ENCODE measurements at places on chromosomes 7 and 10. TPM values are rescaled to one million over a fixed set of nuclear protein-coding genes. Genes with fewer than 3 reads are reported as not detected.

The TAS2R4 gene
- polyA plus RNA-seq: not detected

The CALCR gene
- not detected for polyA plus RNA-seq

The TFPI2 gene
- 1.4 TPM for polyA plus RNA-seq

The LRRC27 gene
- polyA plus RNA-seq: 2.8 TPM

The GPR37 gene
- 5.9 TPM for polyA plus RNA-seq

The STYXL1 gene
- polyA plus RNA-seq: 27.5 TPM

The OPN4 gene
- polyA plus RNA-seq: not detected

- DNase-seq: no peak
Measured at GRCh38 chr7:158299607-158300006, 288.0 kb downstream of the PTPRN2 start.

DNA sequence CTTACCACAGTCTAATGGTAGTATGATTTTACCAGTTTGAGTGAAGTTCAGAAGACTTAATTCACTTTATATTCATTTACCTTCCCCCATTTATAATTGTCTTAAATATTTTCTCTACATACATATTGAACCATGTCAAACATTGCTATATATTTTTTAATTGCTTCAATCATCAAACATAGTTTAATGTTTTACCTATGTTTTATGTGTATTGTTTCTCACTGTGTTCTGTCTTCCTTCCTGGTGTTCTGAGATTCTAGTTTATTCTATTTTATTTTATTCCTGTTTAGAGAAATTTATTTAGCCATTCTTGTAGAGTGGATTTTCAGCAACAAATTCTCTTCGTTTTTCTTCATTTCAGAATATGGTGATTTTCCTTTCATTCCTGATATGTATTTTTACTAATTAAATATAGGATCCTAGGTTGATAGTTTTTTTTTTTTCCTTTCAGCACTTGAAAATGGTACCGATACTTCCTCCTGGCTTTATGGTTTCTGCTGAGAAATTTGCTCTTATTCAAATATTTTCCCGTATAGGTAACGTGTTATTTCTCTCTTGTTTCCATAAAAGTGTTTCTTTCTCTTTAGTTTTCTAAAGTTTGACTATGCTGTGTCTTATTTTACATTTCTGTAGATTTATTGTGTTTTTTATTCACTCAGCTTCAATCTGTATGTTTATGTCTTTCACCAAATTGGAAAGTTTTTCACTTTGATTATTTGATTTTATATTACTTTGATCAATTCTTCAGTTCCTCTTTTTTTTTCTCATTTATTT, 201.8 kb upstream of the AGR3 start:
- no peak for DNase-seq

DNA sequence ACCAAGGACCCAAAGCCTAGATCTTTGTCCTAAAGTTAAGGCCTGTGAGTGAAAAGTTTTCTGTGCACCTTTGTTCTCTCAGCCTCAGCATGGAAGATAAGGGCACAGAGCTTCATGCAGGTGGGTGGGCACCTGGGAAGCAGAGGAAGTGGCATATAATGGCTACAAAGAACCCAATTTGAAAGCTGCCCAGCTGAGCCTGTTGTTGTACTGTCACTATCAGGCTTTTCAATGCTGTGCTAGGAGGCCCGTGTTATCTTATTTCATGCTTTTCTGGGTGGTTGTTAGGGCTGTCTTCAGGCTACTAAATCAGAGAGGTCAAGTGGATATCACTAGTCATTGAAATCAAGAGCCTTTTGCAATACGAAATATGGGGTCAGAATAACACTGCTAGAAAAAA, 443.8 kb downstream of the SORCS1 start:
- no peak for DNase-seq

- no peak for DNase-seq
Measured at GRCh38 chr10:77978360-77978759, 51.0 kb downstream of the POLR3A start.

DNA sequence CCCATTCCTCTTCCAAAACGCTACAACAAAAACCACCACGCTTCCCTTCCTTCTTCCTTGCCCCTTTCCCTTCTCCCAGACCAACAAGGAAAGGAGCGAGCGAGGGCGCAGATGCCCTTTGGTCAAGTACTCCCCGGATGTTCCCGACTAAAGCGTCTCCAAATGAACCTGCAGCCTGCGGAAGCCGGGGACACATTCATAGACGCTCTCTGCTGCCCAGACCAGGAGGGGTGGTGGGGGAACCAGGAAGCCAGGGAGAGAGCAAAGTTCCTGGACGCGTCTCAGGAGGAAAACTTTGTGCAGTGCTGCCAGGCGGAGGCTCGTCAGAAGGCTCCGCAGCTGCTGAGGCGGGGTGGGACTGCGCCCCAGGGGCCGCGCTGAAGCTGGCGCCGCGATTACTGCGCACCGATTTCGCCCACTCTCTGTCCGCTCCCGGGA, 754 bp downstream of the SEMA3D start:
- no peak for DNase-seq

DNA sequence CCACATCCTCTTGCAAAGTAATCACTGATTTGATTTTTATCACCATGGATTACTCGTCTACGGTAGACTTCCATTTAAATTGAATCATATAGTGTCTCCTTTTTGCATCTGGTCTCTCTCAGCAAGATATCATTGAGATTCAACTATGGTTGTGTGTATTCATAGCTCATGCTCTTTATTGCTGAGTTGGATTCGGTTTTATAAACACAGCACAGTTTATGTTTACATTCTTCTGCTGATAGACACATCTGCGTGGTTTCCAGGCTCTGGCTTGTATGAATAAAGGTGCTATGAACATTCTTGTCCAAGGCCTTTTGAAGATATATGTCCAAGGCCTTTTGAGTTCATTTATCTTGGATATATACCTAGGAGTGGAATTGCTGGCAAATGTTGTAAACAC, 356.5 kb upstream of the CELF2 start:
- DNase-seq: no peak

- no peak for DNase-seq
Measured at GRCh38 chr7:159112136-159113011, 32.3 kb downstream of the VIPR2 start.

GRCh38 chr7:66163186-66163610, 41.9 kb upstream of the TPST1 start:
- no peak for DNase-seq

DNA sequence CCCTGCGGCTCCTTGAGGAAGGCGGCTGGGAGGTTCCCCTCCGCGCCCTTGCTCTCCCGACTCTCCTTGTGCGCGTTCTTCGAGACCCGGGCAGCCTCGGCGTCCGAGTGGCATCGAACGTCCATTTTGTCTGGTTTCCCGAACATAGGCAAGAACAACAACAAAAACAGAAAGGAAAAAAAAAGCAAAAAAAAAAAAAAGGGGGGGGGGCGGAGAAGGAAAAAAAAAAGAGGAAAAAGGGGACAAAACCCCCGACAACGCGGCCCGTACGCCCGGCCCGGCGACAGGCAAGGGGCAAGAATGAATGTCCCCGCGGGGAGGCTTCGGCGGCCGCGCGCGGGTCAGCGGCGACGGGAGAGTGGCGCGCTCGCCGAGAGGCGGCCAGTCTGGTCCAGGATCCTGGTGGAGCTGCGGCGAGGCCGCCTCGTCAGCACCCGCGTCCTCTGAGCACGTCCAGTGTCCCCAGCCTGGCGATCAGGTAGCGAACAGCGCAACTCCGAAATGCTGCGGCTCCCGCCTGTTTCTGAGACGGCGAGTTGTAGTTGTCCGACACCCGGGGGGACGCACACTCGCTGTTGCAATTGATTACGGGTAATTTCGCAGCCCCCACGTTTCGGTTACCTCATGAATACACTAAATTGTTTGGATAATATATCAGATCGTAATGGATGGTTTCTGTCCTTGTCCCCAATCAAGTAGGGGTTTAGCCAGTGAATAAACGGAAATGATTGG, at the start of gene VAX1:
Gene VAX1 (minus strand): TSS at position 360 of the 732 bp plus-strand sequence. CDS start 214 bp downstream, at position 146.
- no peak for DNase-seq

DNA sequence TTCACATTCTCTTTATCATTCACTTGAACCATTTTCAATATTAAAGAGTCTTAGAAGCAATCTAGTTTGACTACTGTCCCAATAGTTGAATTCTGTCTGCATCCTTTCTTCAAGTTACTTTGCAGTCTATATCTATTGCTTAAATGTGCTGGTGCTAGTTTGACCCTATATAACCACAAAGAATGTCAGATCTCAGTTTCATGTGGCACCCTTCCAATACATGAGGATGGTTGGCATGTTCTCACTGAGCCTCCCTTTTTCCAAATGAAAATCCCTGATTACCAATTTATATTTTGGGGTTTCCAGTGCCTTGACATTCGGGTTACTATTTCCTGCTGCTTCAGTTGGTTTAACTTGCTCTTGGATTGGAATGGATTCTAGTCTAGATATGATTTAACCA, 292.7 kb downstream of the EXOC4 start:
- DNase-seq: no peak

DNA sequence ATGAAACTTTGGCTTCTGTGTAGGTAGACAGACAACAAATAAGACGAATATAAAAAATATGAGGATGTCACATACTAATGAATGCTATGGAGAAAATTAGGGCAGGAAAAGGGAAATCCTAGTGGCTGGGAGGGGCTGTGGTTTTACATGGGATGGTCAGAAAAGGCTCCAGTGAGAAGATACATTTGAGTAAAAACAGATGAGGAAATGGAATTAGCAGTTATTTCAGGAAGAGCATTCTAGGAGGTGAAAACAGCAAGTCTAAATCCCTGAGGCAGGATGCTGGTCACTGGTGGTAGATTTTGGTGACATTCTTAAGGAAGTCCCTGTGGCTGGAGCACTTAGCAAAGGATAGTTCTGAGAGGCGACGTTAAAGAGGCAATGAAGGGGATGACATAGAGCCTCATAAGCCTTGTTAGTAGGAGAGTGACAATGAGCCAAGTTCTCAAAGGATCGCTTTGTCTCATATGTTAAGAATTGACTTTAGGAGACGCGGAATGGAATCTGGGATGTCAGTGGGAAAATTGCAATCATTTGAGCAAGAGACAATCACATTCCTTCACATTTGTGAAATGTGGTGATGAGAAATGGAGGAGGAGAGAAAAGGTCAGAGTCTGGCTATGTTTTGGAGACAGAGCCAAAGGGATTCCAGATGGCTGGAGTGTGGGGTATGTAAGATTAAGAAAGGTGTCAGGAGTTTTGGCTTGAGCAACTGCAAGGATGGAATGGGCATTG, 384.7 kb upstream of the FZD8 start:
- DNase-seq: no peak

DNA sequence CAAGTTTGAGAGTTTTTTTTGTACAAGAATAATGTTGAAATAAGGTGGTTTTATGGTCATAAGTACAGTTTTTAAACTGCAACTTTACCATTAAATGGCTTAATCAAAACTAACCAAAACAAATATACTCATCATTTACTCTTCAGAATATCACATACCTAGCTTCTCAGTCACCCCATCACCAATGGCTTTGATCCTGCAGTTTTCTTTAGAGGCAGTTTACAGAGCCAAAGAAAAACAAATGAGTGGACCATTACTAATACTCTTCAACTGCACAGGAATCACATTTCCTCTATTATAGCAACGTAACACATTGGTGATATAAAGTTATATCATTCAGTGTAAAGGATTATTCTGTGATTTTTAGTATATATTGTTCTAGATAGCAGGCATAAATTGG, 576.1 kb upstream of the LRRTM3 start:
- DNase-seq: no peak

- no peak for DNase-seq
Measured at GRCh38 chr7:122137251-122138077, 6.6 kb downstream of the AASS start.

DNA sequence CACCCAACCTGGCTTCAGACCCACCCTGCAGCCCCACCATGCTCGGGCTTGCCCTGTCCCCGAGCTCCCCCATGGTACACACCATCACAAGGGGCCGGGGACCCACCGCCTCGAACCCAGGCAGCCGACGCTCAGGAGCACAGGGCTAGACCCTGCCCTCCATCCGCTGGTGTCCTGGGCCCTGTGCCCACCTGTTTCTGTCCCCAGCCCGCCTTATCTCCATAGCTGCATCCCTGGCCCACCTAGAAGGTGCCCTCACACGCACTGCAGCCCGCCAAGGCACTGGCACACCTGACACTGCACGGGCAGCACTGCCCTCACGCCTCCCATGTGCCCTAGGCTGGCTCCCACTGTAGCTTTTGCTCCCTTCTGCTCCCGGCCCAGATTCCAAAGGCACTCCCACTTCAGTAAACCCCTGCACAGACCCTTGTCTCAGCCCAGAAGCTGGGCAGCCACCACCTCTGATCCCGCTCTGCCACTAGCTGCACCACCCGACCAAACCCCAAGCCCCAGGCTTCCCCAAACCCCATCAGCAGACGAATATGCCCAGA, 17.1 kb downstream of the YKT6 start:
- no peak for DNase-seq

DNA sequence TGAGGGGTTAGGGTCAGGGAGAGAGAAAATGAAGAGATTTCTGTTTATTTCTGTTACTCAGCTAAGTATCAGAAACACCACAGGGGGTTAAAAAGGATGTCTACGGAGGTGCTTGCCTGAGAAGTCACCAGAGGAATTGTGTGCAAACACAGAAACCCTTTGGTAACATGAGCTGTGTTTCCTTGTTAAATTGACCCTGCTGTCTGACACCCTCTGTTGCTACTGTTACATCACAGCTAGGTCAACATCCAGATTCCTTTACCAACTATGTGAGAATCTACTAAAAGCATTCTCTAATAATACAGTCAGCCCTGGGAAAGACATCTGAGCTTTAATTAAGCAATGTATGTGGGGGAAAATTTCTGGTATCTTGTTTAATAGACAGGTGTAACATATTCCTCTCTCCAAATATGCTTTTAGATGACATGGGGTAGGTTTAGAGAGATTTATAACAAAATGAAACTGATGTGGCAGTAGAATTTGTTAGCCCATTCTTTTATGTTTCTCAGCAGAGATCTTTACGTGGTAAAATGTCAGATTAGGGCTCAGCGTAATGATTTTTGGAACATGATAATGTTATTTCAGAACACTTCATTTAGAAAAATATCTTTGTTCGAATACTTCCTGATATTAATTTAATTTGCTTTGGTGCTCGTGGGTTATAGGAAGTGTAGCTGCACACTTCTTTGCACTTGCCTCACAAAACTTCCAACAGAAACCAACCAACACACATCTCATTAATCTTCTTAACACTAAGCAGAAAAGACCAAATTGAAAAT, 168.0 kb upstream of the AHR start:
- no peak for DNase-seq

DNA sequence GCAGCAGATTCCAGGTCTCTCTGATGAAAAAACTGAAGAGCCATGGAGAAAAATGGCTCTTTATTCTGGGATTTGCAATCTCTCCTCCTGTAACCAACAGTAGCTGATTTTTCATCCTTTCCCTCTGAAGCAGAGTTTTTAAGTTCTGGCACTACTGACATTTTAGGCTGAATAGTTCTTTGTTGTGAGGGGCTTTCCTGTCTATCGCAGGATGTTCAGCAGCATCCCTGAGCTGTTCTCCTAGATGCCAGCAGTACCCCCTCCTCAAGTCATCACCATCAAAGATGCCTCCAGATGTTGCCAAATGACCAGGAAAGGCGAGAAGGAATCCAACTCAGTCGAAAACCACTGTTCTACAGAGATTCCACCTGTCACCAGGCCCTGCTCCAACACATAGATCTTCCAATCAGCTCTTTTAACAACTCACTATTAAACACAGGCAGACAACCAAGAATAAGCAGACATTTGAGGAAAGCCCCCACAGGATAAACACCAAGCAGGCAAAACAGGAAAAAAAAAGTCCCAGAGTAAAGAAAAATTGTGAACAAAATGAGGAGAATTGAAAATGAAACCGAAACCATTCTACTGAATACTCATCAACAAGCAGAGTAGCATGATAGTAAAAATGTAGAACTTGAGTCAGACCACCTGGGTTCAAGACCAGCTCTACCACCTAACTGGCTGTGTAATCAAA, 124.8 kb downstream of the MPP7 start:
- no peak for DNase-seq

Data from liver (tissue), 10 donors.